NCI-H2227 treated with DMSO at 0.1 percent for 48 hours (cell line): ENCODE measurements at places on chromosomes 5 and 9.

DNA sequence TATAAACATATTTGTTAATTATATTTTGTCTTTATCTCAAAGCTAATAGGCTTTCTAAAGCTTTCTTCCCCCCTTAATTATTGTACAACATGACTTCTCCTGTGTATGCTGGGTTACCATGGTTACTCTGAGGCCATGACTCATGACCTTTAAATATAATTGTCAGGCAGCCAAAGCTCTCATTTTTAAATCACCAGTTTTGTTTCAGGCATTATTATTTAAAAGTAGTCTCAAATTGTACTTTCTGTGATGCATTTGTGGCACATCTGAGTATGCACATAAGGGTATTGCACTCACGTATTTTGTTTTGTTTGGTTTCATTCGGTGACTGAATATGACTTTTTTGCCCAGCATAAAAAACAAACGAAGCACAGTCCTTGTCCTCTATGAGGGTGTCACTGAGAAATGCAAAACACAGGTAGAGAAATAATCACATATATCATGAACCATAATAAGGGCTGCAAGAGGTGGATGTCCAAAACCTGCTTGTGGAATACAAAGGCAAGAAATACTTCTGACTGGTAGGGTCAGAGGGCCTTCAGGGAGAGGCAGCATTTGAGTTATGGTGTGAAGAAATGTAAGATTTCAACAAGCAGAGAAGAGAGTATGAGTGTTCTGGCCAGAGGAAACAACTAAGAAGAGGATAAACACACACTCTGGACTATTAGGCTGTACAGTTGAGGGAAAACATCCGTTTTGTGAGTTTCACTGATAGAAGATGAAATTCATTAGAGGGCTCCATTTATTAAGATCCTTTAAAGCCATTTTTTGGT, 2.1 kb downstream of the CCDC192 start:
- no peak for DNase-seq

DNA sequence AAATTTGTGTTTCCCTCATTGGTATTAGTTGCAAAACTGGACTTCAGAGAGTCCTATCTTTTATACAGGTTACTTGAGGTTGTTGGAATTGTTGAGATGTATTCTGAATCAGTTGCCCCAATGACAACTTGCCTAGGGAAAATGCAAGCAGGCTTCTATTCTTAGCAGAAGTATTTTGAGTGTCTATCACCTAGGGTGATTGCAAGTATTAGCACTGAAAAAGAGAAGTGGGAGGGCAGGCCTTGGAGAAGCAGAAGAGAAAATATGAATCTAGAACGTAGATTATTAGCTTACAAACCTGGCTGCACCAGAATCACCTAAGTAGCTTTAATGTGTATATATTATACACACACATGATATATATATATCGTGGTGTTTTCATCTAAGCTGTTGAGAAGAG, 43.2 kb downstream of the ADAMTS12 start:
- DNase-seq = no peak

- DNase-seq = no peak
Observed at GRCh38 chr5:158899792-158900191, 199.9 kb downstream of the EBF1 start.

GRCh38 chr9:116939614-116940013, 252.5 kb downstream of the TRIM32 start:
- DNase-seq = no peak

DNA sequence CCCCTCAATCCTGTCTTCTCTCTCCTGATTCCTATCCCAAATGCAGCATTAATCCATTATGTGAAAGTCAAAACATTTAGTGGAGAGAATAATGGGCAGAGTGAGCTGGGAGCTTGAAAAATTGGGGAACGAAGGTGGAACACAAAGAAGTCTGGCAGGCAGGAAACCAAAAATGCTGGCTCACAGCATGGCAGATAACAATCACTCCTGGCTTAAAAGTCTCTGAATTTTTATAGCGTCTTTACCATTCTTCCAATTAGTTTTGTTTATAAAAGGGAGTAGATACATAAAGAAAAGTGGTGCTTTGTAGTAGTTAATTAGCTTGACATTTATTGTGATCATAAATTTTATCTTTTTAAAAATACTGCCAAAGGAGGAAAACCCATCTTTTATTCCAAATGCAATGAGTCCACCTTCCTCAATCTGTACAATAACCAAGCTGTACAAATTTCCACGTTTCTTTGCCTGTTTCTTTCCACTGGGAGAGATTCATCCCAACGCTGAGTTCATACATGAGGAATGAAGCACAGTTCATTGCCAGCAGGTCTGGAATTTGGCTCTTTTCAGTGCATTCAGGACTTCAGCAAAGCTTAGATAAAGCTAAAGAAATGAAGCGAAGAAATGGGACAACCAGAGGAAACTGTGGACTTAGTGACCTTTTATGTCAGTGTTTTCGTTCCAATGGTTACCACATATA, 174.7 kb downstream of the HMHB1 start:
- DNase-seq = no peak

- DNase-seq = no peak
Observed at GRCh38 chr9:79621916-79622575, 50.3 kb downstream of the TLE4 start.

- no peak for DNase-seq
Observed at GRCh38 chr9:16642421-16643109, 227.9 kb downstream of the BNC2 start.
